ENCODE measurements at places on chromosomes 7 and 10.

GRCh38 chr10:108877095-108877561 is 1046.2 kb downstream of the XPNPEP1 start:
- no peak for DNase-seq

- DNase-seq = peak; percentile 33
Observed at GRCh38 chr10:92892691-92893054, 44.4 kb downstream of the EXOC6 start.

- DNase-seq = peak; percentile 38
Observed at GRCh38 chr10:22086730-22087401, 83.3 kb upstream of the DNAJC1 start.

DNA sequence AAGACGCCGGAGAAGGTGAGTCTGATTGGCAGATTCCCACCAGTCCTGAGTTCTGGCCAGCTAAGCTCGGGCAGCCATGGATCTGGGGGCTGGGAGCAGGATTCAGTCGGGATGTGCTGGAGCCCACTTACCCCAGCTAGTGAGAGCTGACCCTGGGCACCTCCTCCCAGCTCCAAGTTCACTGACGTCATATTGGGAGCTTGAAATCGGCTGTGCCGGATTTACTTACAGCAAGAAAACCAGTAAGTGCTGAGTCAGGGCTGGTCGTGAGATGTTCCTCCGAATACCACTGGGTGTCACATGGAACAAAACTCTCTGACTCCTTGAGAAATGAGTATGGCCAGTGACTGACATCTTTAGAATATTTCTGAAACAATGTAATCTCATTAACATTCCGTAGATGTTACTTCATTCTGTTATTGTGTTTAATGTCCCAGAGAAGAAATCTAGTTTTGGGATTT is 621.2 kb downstream of the SDK1 start:
- DNase-seq = peak; percentile 72

- no peak for DNase-seq
Observed at GRCh38 chr10:119665901-119666708, 14.9 kb downstream of the BAG3 start.

- no peak for DNase-seq
Observed at GRCh38 chr10:75189266-75190096, 21.1 kb upstream of the VDAC2 start.

DNA sequence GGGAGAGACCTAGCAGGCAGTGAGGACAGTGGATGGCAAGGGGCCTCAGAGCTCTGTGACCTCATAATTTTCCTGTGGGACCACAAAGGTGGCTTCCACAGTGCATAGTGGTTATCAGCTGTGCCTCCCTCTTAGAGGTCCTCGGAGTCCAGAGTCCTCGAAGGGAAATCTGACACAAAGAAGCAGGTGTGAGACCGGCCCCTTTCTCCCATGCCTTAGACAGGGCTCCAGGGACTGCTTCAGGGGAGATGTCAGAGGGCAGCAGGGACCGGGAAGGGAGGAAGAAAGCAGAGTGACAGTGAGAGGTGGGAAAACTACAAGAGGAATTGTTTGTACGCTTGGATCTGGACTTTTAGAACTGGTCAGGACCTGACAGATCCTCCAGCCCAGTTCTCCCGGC is 66.3 kb downstream of the BAMBI start:
- no peak for DNase-seq

- DNase-seq = no peak
Observed at GRCh38 chr10:35508647-35509046, 96.5 kb upstream of the GJD4 start.

DNA sequence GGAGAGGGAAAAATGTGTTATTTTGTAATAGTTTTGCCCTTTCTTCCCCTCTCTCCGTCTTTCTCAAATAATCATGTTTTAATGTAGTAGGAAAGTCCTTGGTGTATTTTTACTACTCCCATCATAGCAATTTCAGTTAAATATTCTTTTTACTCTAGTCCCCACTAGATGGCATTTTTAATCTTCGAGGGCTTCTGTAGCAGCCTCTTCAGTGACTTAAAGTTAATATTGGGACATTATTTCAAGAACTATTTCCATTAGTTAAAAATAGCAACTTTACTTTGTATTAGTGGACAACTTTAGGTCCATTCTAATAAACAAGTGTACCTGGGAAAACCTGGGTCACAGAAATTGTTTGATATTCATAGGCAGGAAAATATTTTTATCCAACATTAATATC is 23.0 kb downstream of the EDRF1 start:
- no peak for DNase-seq

DNA sequence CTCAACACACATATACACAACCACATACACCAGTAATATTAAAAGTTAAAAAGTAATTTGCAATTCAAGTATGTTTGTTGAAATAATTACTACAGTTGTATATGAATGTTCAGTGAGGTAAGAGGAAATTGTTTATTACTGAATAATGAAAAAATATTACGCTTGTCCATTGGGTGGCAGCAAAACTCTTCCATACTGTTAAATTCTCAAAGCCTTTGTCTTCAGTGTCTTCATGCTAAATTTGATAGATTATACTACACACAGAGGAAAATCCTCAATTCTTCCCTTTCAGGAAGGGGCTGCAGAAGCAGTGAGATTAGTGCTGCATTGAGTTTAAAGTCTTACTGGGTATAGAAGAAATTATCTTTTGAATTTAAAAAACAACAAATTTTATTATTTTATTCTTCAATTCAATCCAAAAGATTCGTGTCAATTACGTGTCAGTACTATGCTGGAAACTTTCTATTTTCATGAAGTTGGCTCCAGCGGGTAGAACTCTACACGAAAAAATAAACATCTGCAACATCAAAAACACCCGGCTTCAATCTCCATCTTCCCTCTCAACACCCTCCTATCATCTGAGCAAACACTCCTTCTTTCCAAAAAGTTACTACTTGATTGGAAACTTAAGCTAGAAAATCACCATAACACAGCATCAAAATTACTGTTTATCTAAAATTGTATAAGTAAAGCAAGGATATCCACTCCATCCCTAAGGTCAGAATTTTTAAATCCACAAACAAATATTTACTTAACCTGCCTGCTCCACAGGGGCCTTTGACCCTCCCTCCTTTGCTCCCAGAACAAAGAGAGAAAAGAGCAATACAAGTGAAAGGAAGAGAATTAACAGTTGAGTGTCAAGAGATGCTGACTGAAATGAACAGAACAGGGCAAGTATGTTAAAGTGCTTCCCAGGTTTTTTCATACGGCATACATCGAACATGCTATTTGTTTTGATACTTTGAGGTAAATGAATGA is 37.0 kb upstream of the TES start:
- peak; percentile 55 for DNase-seq

DNA sequence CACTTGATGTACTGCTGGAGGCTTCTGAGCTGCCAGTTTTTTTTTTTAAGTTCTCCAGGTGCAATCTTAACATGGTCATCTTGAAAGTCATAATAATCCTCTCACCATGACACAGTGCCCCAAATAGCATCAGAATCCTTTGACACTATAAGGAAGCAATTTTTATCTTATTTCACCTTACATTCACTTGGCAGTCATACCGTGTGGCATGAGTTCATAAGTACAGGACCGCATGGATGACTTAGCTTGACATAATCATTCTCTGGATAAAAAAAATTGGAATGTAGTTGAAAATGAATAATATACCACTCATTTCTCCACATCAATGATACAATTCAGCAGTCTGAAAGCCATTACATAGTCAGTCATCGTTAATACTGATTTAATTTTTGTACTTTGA is 25.6 kb upstream of the TMEM196 start:
- no peak for DNase-seq

GRCh38 chr7:100611983-100612729 is at the start of gene MOSPD3:
Gene MOSPD3, plus strand, starts transcription at chr7:100612540. Its CDS starts 252 bp downstream, at chr7:100612792.
- peak; percentile 99 for DNase-seq

Measured in HCT116 (cell line).